ENCODE measurements at places on chromosomes 3 and 15. TPM values are rescaled to one million over a fixed set of nuclear protein-coding genes. Genes with fewer than 3 reads are reported as not detected.

Gene TRIP4
- 10.4 TPM for total RNA-seq

Gene KNG1
- not detected for total RNA-seq

Gene TMF1
- total RNA-seq: 43.3 TPM

Gene CSPG5
- 0.26 TPM for total RNA-seq

Gene CHDH
- total RNA-seq: 0.03 TPM
